Astrocyte of the spinal cord (primary cell): ENCODE measurements at places on chromosomes 3 and 15.

DNA sequence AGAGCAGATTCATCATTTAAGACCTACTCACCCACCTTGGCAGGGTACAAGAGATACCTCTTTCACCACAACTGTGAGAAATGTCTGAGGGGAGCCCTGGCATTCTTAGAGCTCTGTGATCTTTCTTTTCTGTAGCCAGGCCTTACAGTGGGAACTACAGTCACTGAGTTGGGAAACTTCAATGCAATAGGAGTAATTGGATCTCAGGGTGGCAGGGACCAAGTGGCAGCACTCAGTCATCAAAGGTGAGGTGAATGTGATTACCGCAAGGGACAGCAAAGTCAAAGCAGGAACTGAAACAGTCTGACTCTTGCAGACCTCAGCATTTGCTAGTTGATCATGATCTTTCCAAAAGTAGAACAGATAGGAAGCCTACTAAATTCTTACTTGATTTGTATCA, 7.2 kb upstream of the MCF2L2 start:
- no peak for DNase-seq

DNA sequence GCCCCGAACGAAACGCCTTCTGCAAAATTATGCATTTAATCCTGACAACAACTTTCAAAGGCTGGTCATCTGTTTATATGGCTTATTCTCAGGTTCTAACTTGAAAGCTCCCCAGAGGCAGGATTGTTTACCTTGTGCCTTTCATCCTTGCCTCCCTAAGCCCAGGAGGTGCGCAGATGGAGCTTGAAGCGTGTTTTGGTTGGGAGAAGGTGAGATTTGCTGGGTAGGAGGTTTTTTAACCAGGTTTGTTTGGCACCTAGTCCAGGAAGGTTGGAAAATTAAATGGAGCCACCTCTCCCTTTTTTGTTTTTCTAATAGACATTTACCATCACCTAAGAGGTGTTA, 675 bp downstream of the TSEN2 start:
- DNase-seq, result no peak

DNA sequence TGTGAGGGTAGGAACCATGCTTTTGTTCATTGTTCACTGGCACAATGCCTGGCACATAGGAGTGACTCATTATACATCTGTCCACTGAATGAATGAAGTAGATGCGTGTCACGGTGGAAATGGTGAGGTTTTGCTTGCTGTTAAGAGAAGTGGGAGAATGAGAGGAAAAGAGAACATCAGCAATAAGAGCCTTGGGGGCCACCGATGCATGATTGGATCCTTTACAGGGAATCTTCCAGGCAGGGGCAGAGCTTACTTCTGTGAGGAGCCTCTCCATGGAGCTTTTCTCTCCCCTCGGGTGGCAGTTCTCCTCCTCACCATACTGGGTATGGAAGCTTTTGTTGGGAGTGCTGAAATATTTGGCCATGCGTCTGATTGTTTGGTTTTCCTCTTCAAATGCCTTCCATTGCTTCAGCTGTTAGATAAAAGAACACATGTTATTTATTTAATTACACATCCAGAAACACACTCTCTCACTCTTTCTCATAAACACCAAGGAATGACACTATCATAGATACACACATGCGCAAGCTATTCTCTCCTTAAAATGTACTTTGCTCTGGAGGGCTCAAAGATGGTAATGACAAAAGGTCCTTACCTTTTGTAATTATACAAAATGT, 78.9 kb upstream of the GSK3B start:
- peak; percentile 8 for DNase-seq

DNA sequence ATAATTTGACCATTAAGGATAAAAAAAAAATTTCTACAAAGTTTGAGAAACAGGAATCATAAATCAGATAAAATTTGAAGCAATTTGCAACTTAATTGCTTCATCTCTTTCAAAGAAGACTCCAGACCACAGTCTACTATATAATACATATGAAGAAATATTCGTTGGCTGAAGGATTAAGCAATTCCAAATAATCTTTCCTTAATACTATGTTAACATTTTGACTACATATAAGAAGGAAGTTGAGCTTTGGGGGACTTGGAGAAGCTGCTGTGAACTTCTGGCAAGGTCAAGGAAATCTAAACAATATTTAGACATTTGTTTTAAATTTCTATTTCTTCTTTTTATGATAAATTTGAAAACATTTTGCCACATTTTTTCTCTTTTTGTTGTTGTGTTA, 13.5 kb upstream of the GABRR3 start:
- DNase-seq, result no peak

- DNase-seq, result peak; percentile 39
Measured at GRCh38 chr3:177705976-177706823, 508.9 kb upstream of the TBL1XR1 start.

DNA sequence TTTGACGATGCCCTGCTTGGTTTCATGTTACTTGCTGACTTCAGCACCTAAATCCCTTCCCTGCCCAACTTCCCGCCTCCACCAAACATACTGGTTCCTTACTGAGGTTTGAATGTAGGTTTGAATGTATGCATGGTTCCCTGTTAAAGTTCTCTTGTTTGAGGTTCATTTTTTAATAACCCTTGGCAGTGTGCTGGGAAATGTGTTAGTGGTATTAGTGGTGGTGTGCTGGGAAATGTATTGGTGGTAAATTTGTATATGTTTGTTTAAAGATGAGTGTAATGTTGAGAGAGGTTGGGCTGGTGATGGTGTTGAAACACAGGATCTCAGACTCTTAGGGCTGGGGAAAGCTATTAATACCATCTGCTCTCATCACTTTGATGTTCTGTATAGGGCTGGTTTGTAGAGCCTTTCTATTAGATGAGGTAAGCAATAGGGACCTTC, 392.7 kb downstream of the PTPRG start:
- peak; percentile 49 for DNase-seq

- peak; percentile 13 for DNase-seq
Measured at GRCh38 chr15:63818191-63818590, 15.6 kb downstream of the HERC1 start.

- DNase-seq, result no peak
Measured at GRCh38 chr15:60264566-60264965, 133.2 kb downstream of the ANXA2 start.

DNA sequence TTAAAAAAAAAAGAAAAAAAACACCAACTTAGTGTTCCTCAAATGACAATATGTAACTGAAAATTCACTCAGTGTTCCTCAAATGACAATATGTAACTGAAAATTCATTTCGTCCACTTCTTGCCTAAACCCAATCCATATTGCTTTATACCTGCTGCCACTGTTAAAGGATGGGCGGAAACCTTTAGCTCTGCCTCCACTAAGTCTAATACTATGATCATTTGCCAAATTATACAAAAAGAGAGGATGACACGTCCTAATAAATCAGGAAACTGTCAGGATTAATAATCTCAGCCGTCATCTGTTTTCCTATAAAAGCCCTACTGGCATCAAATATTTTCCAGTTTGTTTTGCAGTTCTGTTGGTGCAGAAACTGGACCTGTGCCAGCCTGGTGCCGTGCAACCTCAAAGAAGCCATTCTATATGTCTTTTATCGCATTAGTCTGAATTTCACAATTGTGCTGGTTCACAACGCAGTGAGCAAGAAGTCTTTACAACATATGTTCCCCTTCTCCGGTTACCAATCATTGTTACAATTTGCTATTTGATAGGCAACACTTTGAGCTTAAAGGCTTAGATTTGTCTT, 160.4 kb upstream of the KCNH8 start:
- no peak for DNase-seq

DNA sequence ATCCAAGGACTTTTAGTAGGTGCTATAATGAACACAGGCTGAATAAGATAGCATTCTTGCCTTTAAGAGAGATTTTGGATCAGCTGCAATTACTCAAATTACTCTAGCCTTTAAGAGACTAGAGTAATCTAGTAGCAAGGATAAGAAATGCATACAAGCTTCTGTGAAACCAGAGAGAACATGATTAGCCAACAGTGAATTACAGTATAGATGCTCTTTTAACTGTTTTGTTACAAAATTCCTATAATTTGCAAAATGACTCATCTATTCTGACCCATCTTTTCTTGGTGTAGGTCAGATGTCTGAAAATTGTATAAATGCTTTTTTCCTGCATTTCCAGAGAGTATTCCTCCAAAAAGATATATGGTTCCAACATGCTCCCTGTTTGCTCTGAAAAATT, 66.9 kb downstream of the CEP63 start:
- no peak for DNase-seq

- DNase-seq, result peak; percentile 50
Measured at GRCh38 chr3:177824190-177824786, 627.0 kb upstream of the TBL1XR1 start.

DNA sequence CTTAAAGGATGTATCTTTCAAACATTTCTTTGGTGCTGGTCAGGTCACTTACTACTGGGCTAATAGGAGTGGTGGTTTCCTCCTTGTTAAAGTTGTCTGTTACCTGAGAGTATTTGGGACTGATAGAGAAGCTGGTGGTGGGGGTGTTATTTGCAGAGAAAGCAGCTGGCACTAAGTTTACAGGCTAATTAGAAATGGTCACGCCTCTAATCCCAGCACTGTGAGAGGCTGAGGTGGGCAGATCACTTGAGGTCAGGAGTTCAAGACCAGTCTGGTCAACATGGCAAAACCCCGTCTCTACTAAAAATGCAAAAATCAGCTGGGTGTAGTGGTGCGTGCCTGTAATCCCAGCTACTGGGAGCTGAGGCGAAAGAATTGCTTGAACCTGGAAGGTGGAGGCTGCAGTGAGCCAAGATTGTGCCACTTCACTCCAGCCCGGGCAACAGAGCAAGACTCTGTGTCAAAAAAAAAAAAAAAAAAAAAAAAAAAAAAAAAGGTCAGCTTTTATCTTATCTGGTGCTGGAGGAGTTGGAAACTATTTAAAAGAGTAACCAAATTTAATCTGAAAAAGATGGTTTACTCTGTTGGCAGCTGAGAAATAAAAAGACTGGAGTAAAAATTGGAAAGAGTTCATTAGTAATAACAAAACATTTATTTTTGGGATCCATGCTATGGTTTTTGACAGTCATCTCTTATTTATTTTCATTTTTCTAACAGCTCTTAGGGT, 332.6 kb downstream of the PTPRG start:
- no peak for DNase-seq

DNA sequence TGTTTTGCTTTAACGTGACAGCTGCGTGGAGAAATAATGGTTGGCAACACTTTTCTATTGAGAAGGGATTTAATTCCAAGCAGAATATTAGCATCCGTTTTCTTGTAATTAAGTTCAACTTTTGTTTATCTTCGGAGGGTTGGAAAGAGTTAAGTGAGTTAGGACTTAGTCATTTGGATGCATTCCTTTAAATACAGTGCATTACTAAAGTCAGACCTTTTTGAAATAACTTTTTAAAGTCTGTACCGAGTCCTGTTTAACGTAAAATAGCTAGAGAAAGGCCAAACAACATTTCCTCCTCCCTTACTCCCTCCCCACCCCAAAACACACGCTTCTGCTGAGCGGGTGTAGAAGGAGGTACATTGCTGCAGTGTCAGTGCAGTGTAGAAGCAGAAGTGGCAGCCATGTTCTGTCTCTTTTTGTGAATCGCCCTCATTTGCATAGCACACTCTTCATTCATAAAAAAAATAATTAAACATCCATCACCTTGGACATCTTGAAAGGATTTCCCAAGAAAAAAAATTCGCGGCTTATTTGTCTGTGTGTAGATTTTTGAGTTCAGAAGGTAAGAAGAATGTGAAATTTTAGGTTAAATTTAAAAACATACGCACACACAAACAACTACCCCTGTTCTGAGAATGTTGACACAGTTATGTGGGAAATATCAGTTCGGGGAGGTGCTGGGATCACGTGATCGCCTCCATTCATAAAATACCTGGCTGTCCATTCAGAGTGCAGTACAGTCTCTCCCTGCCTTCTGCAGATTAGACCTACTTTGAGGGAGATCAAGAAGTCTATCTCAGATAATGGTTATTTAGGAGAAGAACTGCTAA, 1.6 kb downstream of the SPRED1 start:
- DNase-seq, result peak; percentile 71

DNA sequence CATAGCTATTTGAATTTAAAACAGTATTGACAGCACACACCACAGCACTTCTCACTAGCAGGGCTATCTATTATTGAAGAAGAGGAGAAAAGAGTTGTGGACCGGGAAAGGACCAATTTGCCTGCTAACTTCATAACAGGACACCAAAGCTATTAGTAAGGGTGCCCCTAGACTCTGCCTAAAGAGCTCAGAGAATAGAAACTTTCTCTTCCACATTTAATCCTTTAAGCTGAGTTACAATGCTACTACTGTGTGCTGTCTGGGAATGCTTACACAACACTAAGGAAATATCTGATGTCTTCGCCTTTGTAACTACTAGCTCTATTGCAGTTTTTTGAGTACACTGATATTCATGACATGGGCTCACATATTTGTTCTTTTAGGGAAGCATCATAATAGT, 13.5 kb upstream of the AADAC start:
- DNase-seq, result no peak

GRCh38 chr3:42980909-42981308, 1.8 kb downstream of the GASK1A start:
- no peak for DNase-seq

DNA sequence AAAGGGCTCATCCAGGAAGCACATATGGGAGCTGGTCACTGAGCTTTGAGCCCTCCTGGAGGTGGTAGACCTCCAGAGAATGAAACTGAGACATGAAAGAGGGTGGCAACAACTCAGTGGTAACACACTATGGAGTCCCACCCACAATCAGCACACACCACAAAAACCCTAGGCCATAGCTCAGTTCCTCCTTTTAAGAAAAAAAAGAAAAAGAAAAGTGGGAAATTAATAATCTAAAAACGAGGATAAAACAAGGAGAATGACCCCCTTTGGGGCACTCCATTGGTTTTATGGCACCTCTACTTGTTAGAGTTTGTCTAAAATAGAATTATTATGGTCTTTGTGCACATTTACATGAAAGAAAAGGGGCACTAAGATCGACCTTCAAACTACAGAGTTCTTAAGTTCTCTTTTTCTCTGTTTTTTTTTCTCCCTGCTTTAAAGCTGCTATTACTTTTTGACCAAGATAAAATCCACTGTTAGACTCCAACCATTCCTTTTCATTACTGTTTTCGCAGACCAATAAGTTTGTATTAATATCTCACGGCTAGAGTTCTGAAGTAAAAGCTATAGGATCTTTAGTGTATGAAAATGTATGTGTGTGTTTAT, 40.2 kb upstream of the ZBTB20 start:
- DNase-seq, result no peak
